ENCODE measurements at places on chromosomes 2 and 18.

DNA sequence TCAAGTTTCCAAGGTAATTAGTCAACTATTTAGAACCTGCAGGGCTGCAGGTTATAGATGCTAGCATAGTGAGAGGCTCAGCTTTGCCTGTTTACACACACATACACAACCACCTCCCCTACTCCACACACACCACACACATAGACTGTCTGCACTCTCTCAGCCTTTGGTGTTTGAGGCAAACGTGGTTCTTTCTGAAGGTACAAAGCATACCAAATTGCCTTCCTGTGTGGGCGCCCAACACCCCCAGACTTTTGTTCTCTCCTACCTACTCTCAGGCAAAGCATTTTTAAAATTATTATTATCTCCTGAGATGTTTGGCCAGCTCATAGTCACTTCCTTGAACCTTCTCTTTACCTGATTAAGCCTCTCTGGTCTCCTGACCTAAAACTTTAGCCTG is 44.9 kb downstream of the MYO3B start:
- DNase-seq, result no peak

GRCh38 chr18:12421732-12422131 is 14.0 kb downstream of the PRELID3A start:
- no peak for DNase-seq

- no peak for DNase-seq
Observed at GRCh38 chr2:226408141-226408540, 391.5 kb downstream of the IRS1 start.

GRCh38 chr18:10688766-10689165 is 162.9 kb downstream of the NAPG start:
- no peak for DNase-seq

DNA sequence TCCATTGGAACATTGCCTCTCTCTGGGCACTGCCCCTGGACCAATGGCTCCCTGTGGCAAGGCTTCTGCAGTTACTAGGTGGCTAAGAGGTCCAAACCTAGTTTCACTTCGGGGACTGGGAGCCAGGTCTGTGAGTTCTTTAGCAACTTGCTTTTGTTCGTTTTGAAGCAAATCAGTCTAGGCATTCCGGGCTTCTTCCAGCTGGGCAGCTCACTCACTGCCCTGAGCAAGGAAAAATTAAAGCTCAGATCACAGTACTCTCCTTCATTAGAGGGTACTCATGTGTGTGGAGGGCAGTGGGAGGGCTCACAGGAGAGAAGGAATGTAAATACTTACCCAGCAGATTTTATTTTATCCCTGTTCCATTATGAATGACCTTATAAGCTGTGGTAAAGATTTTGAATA is 80.3 kb downstream of the SPP2 start:
- DNase-seq, result no peak

All from RWPE1 (cell line).